H4 (cell line): ENCODE measurements at places on chromosomes 1 and 21. TPM values are rescaled to one million over a fixed set of nuclear protein-coding genes. Genes with fewer than 3 reads are reported as not detected.
A peak's percentile ranks its signal among the peaks of the same experiment; 100 is the strongest.

Gene MAB21L3
- not detected in 2 replicates for total RNA-seq

Gene RGS13
- not detected in 2 replicates for total RNA-seq

Gene TMEM200B
- total RNA-seq, result 0.08 and 0.17 TPM in 2 replicates

Gene ISG20L2
- total RNA-seq, result 22.2 and 27.0 TPM in 2 replicates

Gene SETDB1
- 15.9 and 26.2 TPM in 2 replicates for total RNA-seq

Gene MRPL55
- 85.3 and 97.7 TPM in 2 replicates for total RNA-seq

Gene THEM5
- not detected in 2 replicates for total RNA-seq

Gene TFAP2E
- total RNA-seq, result not detected in 2 replicates

Gene COL6A1
- total RNA-seq, result 29.6 and 34.1 TPM in 2 replicates

Gene CD84
- total RNA-seq, result not detected in 2 replicates

Gene CNKSR1
- not detected in 2 replicates for total RNA-seq

GRCh38 chr1:7060745-7061144 lies 275.5 kb downstream of the CAMTA1 start:
- no peak for DNase-seq

DNA sequence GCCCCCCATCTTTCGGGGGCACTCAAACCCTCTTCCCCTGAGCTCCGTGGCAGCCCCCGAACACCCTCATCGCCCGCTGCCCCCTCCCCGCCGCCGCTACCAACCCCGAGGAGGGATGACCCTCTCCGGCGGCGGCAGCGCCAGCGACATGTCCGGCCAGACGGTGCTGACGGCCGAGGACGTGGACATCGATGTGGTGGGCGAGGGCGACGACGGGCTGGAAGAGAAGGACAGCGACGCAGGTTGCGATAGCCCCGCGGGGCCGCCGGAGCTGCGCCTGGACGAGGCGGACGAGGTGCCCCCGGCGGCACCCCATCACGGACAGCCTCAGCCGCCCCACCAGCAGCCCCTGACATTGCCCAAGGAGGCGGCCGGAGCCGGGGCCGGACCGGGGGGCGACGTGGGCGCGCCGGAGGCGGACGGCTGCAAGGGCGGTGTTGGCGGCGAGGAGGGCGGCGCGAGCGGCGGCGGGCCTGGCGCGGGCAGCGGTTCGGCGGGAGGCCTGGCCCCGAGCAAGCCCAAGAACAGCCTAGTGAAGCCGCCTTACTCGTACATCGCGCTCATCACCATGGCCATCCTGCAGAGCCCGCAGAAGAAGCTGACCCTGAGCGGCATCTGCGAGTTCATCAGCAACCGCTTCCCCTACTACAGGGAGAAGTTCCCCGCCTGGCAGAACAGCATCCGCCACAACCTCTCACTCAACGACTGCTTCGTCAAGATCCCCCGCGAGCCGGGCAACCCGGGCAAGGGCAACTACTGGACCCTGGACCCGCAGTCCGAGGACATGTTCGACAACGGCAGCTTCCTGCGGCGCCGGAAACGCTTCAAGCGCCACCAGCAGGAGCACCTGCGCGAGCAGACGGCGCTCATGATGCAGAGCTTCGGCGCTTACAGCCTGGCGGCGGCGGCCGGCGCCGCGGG lies 837 bp downstream of the FOXD3 start:
- no peak for DNase-seq

GRCh38 chr1:160850993-160851392 lies 11.7 kb downstream of the CD244 start:
- DNase-seq, result no peak

GRCh38 chr1:180636138-180636537 lies 4.3 kb downstream of the XPR1 start:
- no peak for DNase-seq

DNA sequence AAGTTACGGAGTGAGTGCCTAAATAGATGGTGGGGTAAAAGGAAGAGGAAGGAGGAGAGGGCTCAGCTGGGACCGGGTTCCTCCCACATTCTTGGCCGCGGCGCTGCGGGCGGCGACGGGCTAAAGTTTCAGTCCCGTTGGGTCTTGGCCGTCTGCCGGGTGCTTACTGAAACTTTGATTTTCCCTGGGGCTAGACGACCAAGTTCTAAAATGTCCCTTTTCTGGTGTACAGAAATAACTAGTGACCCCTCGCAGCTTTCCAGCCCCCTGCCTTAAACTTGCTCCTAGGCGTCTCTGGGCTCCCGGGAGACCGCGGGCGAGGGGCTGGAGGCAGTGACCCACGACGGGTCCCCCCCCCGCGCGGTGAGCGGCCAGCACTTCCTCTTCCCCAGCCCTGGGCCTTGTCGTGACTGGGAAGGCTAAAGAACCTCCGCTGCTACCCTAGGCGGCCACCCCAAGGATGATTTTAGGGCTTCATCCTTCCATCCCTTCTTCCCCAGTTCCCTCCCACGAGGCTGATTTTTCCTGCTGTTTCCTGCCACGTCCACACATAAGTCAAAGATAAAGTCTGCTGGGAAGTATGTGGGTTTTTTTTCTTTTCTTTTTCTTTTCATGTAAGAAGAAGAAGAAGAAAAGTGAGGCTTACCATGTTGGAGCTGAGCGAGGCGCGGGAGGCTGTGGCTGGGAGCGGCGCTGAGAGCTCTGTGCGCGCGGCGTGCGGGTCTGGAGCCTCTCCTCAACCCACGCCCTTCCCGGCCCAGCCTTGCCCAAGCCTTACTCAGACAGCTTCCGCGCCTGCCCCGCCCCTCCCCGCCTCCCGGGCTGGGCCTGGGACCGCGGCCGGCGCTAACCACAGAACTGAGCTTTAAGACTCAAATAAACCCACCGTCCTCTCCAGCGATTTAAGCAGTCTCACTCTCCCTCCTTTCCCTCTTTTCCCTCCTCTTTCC lies at the start of gene S100A11:
TSS of gene S100A11 (minus strand) at position 738 of the 950 bp plus-strand sequence. CDS start at position 649, 89 bp downstream.
- DNase-seq, result peak; percentile 84

- DNase-seq, result no peak
Observed at GRCh38 chr1:168529518-168529917, 14.3 kb downstream of the XCL2 start.

DNA sequence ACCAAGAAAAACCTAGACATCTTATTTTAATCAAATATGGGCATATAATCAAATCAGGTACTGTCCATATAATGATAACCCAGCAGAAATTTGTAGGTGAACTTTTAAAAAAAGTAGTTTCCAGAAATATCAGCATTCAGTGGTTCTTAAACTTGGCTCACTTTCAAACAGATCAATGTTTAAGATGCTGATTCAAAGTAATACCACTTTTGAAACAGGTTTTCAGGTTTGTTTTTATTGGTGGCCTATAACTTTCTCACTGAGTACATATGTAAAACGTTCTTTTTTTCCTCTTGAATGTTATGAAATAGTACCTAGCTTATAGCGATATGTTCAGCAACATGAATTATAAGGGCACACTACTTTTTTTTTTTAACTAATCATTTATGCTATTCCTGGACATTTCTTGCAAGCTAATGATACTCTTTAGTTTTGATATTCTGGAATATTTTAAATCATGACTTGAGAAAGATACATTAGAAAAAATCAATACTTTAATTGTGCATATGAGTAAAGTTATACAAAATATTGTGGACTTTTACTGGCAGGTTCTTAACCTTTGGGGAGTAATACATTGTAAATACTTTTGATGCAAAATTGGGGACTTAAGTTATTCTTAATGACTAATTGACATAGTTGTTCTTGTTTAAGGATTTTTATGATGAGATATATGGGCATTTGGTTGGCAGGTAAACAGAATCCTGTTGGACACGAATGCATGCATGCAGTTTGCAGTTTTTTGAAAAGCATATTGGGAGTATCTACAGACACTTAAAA lies 3.0 kb downstream of the NFIA start:
- DNase-seq, result no peak

GRCh38 chr1:77282866-77283539 lies 1.2 kb downstream of the AK5 start:
- DNase-seq, result no peak

DNA sequence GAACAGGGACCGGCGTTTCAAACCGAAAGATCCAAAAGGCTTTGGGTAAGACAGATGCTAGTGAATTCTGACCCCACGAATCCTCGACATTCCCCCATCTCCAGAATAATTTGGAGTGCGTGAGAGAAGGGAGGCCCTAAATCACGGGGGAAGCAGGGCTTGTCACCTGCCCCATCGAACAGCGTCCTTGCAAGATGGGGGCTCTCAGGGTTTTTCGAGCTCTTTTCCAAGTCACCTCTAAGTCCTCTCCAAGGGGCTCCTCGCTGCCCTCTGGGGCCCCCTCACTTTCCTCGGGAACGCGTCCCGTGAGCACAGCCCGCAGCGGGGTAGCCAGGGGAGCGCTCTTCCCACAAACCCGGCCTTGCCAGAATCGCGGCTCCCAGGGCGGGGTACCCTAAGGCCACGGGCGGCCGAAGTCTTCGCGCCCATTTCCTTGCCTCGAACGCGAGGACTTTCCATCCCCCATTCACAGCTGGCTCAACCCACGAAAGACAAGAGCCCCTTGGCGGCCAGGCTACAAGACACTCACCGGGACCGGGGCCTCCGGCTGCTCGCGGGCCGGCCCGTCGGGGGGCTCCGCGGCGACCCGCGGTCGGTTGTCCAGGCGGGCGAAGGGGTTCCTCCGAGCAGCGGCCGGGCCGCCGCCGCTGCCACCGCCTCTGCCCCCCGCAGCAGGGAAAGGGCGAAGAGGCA lies 546 bp downstream of the DONSON start:
- DNase-seq, result peak; percentile 19

GRCh38 chr1:232697187-232697822 lies 67.4 kb upstream of the SIPA1L2 start:
- DNase-seq, result no peak

GRCh38 chr1:153364766-153365666 lies 7.4 kb downstream of the S100A9 start:
- no peak for DNase-seq

DNA sequence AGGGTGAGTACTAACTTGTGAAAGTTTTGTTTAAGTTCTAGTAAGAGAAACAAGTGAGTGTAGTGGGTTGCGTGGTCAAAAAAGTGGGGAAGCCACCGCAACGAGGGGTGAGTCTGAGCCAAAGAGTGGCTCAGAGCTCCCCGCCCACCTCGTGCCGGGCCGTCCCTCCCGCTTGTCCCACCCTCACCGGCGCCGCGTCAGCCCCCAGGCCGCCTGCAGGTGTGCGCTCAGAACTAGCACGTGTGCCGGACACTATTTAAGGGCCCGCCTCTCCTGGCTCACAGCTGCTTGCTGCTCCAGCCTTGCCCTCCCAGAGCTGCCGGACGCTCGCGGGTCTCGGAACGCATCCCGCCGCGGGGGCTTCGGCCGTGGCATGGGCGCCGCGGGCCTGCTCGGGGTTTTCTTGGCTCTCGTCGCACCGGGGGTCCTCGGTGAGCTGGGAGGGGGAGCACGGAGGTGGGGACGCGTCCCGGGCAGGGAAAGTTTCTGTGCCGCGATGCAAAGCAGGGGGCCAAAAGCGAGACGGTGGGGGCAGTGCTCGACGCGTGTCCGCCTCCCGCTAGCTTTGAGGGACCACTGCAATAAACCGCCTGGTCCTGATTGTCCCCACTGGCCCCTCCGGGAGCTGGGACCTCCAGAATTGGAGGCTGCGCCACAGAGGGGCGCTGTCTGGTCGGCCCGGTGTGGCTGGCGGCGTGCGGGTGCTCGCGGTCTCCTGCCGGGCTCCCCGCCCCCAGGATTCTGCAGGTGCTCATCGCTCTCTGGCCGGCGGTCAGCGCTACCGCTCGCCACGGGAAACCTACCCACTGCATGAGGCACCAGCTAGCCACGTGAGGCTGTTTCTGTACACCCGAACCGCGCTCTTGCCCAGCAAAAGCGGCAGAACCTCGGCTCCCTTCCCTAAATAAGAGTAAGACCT lies at the start of gene CR2:
TSS of gene CR2 (plus strand) at position 283 of the 919 bp plus-strand sequence. CDS start at position 374, 91 bp downstream.
- DNase-seq, result no peak

DNA sequence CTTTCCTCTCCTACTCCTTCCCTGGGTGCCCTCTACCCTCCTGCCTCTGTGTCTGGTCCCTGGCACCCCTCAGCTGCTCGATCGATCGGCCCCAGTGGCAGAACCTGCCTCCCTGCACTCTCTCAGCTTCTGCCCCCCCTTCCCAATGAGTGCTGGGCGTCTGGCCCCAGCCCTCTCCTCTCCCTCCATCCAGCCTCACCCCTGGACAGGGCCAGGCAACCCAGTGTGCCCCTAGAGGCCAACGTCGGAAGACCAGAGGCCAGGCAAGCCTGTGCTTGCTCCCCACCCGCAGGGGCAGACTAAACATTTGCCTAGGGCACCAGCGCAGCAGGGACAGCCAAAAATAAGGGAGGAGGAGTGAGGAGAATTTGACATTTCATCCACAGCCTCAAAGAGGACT lies 43.5 kb downstream of the LGR6 start:
- peak; percentile 64 for DNase-seq

DNA sequence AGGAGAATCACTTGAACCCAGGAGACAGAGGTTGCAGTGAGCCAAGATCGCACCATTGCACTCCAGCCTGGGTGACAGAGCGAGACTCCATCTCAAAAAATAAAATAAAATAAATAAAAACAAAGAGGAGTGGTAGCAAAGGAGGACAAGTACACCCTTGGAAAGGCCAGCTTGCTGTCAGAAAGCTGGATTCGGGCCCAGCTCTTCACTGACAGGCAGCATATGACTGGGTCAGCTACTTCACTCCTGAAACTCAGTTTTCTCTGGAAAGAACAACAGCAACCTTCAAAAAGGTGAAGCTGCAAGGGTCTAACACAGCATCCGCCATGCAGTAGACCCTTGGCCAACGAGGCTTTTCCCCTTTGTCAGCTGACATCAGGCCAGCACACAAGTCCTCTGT lies 156.0 kb upstream of the TIAM1 start:
- no peak for DNase-seq

GRCh38 chr1:175600721-175601440 lies 142.5 kb downstream of the TNR start:
- DNase-seq, result no peak

- DNase-seq, result peak; percentile 11
Observed at GRCh38 chr1:101236516-101237228, at the start of gene S1PR1. S1PR1 (plus strand) TSS chr1:101237019; CDS start chr1:101238985, 1,966 bp downstream.

DNA sequence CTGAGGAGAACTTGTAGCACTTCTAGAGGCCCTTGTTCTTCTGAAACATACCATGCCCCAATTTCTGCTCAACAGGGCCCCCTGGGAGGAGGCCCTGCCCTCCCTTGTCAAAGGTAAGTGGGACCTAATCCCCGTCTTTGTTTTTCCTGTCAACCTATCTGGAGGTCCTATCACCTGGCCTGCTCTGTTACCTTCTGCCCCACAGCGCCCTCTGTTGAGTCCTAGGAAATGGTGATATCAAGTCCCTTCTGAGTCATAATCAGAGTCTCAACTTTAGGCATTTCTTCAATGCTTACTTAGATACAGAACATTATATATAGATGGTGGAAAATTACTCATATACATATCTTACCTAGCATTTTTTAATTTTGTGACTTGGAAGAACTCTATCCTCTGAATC lies 28.2 kb upstream of the FCRL4 start:
- DNase-seq, result no peak

DNA sequence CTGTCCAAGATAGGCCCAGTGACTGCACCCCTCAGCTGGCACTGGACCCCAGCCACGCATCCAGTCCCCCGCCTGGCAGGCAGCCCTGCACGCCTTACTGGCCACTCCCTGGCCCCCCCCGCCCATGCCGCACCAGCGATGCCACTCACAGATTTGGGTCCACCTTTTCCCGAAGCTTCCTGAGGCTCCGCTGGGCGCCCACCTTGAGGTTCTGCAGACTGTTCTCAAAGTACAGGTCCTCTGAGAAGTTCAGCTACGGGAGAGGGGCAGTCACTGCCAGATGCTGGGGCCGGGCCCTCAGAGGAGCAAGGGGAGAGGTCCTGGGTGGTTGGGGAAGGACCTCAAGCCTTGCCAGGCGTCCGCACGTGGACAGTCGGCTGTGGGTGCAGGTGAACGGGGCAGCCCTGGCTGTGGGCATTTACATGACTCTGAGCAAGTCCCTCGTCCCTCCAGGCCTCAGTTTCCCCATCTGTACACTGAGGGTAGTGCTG lies 8.1 kb downstream of the PRXL2B start:
- no peak for DNase-seq

GRCh38 chr1:164999146-164999545 lies 357.4 kb downstream of the LMX1A start:
- DNase-seq, result no peak
